Endothelial cell of umbilical vein (primary cell): ENCODE measurements at places on chromosomes 1 and 21. TPM values are rescaled to one million over a fixed set of nuclear protein-coding genes. Genes with fewer than 3 reads are reported as not detected.

Gene SLC44A3
- total RNA-seq, result 0.42 and 0.58 TPM in 2 replicates

DNA sequence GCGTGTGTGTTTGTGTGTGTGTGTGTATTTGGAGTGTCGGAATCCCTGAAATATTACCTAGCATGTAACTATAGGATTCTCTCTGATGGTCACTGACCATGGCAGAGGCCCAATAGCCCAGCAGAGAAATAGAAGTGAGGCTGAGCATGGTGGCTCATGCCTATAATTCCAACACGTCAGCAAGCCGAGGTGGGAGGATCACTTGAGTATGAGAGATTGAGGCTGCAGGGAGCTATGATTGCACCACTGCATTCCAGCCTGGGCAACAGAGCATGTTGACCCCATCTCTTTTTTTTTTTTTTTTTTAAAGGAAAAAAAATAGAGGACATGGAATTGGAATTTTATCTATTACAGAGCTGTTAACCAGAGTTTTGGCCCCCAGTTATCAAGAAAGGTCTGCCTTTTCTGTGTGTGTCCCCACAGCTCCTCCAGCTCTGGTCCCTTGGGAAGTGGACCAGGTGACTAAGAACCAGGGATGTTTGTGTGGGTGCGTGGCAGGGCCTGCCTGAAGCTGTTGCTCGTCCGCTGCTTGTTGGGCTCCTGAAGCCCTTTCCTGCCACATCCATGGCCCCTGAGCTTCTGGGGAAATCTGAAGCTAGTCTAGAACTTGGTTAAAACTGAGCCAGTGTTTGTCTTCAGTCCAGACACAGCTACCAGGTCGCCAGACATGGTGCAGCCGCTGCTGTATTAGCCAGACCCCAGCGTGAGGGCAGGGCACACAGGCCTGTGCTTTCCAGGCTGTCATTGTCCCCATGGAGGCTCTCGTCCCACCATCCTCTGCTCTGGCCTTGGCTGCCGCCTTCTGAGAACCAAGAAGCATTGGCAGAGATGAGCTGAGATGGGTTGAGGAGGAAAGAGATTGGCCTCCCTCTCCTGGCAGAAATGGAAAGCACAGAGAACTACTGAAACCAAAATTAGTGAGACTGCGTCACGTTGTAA is 25.5 kb downstream of the CAPN9 start:
- no peak for DNase-seq

GRCh38 chr1:201006450-201006849 is 17.1 kb downstream of the KIF21B start:
- no peak for DNase-seq

DNA sequence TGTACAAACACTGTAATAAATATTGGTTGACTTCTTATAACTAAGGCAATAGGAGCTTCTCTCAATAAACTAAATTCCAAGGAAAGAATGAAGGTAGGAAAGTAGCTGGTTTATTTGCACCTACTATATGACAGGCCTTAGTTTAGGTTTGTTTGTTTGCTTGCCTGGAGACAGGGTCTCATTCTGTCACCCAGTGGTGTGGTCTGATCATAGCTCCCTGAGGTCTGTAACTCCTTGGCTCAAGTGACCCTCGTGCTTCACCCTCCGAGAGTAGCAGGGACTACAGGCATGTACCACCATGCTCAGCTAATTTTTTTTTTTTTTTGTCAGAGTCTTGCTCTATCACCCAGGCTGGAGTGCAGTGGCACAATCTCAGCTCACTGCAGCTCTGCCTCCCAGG is 1.9 kb upstream of the EDARADD start:
- DNase-seq, result no peak
